ENCODE measurements at places on chromosomes 7 and 10.

- DNase-seq, result no peak
Observed at GRCh38 chr10:61338146-61338545, 115.0 kb downstream of the TMEM26 start.

- no peak for DNase-seq
Observed at GRCh38 chr10:92923416-92923815, 75.1 kb downstream of the EXOC6 start.

DNA sequence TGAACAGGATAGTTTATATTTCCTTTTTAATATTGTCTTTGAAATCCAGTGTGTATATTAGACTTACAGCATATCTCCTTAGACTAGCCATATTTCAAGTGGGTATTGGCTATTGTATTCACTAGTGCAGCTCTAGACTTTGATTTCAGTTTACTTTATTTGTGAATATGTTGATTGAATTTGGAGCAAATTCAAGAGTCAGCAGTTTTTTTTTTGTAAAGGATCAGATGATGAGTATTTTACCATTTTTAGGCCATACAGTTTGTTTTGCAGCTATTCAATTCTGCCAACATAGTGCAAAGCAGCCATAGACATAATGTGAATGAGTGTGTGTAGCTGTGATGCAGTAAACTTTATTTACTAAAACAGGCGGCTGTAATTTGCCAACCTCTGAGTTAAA is 4.6 kb downstream of the STK31 start:
- DNase-seq, result no peak

GRCh38 chr10:131169146-131169545 is 142.4 kb downstream of the TCERG1L start:
- no peak for DNase-seq

DNA sequence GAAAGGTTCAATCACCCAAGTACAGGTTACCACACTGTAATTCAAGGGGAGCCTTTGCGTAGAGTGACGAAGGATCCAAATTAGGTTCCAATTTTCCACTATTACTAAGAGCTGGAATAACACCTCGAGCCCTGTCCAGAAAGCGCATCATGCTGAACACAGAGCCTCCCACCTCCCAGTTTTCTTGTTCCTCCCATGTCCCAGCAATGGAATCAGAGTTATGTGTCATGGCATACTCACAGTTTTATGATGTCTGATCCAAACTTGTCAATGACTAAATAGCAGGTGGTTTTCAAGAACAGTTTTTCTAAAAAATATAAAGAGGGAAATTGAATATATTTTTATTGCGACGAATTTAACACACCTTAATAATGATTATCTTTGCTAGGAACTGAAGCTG is 50.6 kb downstream of the AOAH start:
- no peak for DNase-seq

DNA sequence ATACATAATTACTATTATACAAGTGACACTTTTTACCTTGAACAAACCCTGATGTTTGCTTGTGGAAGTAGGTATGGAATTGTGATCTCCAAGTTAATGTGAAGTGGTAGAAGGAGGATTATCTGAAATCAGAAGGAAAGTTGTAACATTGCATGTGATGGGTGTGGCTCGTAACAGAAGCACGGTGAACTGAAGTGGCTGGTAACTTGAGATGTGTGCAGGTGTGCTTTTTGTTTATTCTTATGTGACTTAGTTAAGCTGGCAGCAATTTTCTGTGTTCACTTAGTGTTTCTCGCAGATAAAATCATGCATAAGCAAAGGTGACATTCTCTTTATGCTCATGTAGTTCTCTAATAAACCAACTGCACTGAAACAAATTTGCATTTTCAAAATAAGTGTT is 82.3 kb downstream of the ZEB1 start:
- no peak for DNase-seq

DNA sequence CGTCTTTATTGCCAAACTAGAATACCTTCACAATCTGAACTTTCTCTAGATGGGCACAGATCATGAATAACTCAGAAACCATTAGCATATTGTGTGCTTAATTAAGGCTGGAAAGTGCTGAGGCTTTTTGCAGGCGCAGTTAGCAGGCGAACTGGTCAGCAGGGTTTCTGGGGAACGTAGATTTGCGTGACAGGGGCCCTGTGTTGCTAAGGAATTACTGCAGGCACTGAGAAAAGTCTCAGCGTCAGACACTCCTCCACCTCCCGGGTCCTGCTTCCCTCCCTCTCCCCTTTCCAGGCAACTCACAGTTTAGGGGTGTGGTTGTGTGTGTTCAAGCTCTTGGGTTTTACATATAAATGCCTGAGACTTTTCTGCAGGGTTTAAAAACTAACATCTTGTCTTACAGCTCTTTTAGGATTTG is 2.2 kb downstream of the MAP3K8 start:
- no peak for DNase-seq

DNA sequence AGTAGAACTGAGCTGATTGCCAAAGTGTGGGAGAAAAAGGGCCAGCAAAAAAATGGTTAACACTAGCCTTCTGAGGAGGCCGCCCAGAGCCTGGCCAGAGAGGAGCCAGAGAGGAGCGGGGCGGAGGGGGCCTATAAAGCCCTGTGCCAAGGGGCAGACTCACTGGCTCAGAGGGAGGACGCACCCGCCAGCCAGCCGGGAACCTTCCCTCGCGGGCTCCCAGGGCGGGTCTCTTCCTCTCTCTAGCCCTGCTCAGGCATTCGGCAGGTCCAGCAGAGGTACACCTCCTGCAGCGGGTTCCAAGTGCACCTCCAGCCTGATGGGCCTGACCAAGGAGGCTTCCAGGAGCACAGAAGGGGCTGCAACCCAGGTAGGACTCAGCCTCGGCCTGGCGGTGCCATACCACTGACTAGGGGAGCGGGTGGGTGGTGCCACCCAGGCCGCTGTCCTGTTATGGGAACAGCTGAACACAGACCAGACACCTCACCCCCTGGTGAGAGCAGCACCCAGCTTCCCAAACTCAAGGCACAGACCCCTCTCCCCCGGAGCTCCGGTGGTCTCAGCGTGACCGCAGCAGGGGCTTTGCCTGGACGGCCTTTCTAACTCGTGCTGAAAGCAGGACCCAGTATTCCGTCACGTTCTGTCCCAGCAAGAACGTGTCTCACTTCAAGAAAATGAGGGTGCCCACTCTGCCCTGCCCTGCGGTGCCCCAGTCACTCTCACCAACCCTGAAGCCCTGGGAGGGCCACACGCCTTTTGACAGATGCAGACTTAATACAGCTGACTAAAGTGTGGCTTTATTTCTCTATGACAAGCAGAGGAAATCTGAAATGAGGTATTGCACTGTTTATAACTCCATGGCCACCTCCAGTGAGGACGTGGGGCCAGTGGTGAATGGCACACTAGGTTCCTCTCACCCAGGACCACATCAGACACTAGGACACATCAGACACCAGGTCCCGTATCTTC is at the start of gene GPER1:
TSS of gene GPER1 (plus strand) at position 162 of the 969 bp plus-strand sequence. CDS start 3,616 bp downstream, outside the sequence.
- no peak for DNase-seq

DNA sequence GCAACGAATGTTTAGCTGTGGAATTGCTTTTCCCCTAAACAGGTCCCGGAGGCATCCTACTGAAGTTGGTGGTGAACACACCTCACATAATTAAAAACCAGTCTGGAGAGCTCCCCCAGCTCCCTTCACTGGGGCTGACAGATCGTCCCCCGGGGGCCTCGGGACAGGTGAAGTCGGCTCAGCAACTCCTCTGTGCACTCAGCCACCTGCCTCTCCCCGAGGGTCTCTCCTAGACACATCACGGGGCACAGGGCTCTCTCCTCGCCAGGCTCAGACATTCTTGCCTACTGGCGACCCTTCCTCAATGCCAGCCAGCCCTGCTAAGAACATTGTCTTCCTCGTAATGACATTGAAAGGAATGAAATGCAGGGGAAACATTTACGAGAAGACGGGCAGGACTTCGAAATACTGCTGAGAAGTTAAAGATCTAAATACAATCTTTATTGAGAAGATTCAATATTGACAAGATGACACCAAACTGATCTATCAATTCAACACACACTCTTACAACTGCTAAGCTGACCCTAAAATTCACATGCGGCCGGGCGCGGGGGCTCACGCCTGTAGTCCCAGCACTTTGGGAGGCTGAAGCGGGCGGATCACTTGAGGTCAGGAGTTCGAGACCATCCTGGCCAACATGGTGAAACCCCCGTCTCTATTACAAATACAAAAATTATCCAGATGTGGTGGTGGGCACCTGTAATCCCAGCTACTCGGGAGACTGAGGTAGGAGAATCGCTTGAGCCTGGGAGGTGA is 88.1 kb upstream of the DNAAF5 start:
- DNase-seq, result no peak

- no peak for DNase-seq
Observed at GRCh38 chr10:80110986-80111385, 21.5 kb upstream of the PLAC9 start.

- DNase-seq, result no peak
Observed at GRCh38 chr7:723541-723940, 3.0 kb upstream of the DNAAF5 start.

GRCh38 chr10:14736600-14737081 is 38.1 kb downstream of the FAM107B start:
- no peak for DNase-seq

- no peak for DNase-seq
Observed at GRCh38 chr7:45606050-45606449, 31.9 kb downstream of the ADCY1 start.

DNA sequence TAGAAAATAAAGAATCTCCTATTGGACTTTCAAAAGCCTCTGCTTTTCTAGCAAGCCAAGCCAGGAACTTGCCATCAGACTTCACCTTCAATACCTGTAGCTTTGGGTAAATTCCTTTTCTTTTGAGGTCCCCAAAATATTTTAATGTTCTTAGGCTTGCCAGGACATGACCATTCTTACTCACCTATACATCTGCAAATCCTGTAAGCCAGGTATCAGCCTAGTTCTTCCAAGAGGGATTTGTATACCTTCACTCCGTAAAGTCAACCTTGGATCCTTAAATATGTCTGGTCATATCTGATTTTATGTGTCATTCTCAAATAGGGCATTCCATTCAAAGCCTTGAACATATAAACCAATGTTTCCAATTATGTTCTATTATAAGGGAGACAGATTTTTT is 210.6 kb upstream of the CELF2 start:
- DNase-seq, result no peak

GRCh38 chr10:96794836-96795733 is 37.0 kb upstream of the LCOR start:
- no peak for DNase-seq

- no peak for DNase-seq
Observed at GRCh38 chr7:83866582-83866981, 217.6 kb upstream of the SEMA3E start.

GRCh38 chr7:112668561-112668960 is 121.6 kb downstream of the TMEM168 start:
- no peak for DNase-seq

- no peak for DNase-seq
Observed at GRCh38 chr10:94524146-94524545, 21.4 kb upstream of the HELLS start.

- DNase-seq, result no peak
Observed at GRCh38 chr7:94540428-94540827, 30.8 kb downstream of the CASD1 start.

DNA sequence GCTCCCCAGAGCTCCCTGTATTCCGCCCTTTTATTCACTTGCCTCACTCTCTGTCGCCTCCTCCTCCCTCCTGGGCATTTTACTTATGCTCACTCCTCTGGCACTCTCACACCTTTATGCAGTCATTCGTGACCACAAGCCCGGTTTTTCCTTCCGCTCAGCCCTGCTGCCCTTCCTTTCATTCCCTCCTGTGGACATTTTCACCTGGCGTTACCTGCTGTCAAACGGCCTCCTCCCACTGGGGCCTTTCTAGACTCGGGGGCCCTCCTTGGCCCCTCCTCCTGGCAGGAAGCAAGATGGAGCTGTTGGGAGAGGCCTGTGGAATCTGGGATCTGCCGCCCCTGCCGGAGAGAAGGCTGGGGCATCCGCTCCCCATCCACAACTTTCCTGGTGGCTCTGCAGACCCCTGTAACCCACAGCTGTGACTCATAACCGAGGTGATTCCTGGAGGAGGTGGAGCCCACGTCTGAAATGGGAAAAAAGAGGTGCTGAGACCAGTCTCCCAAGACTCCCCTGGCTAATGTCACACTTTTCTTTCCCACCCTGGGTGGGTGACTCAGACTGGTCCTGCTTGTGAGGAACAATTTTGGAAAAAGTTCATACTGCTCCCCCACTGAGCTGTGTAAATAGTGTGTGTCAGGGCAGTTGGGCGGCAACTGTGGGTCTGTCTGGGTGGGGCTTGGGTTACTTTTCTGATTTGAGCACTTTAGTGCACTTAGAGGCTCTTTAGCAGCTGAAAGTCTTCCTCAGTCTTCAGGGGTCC is 1.2 kb downstream of the VCL start:
- DNase-seq, result no peak

DNA sequence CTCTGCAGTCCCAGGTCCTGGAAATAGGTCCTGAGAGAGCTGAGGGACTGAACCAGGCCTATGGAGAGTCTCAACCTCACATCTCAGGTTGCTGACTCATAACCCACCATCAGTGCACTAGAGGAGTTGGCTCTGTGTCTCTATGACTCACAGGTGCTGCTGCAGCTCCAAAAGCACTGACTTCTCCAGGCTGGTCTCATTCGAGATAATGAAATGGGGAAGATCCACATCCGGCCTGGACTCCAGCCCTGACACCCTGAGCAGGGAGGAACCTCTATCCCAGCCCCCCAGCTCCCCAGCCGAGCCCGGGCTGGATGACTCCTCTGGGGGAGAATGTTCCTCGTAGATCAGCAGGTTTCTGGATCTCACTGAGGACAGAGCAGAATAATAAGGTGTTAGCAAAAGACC is 35.5 kb upstream of the DGKI start:
- no peak for DNase-seq

DNA sequence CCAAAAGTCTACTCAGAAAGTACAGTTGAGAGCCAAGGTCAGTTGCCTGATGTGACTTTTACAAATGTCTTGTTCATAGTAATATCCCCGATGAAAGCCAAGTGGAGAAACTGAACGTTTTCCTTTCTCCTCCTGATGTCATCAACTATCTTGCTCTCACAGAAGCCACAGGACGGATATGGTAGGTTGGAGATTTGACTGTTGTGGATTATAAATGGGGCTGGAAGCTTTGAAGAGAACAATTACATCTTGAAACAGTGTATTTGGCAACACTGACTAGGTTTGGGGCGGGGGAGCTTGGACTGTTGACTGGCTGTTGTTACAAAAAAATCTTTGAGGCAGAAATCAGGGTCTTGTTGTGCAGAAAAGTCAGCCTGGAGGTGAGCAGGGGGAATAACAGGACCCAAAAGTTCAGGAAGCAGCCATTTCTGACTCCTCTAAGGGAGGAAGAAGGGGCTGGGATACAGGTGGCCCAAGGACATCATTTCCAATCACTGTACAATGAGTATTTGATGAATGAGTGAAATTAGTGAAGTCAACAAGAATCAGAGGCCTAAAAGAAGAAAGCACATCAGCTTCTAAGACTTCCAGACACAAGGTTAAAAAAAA is 24.3 kb downstream of the PLEKHS1 start:
- no peak for DNase-seq

Measured in stimulated activated CD8-positive, alpha-beta memory T cell treated with anti-CD3 and anti-CD28 coated beads, Interleukin-15, amount 100 ng/mL, for 48 hours (primary cell).